CD4-positive, alpha-beta T cell treated with Interleukin-17A for 4 hours (primary cell): ENCODE measurements at places on chromosomes 2 and 18.
A peak's percentile ranks its signal among the peaks of the same experiment; 100 is the strongest.

GRCh38 chr18:48806551-48807261, 144.1 kb downstream of the SMAD7 start:
- DNase-seq: peak; percentile 12

DNA sequence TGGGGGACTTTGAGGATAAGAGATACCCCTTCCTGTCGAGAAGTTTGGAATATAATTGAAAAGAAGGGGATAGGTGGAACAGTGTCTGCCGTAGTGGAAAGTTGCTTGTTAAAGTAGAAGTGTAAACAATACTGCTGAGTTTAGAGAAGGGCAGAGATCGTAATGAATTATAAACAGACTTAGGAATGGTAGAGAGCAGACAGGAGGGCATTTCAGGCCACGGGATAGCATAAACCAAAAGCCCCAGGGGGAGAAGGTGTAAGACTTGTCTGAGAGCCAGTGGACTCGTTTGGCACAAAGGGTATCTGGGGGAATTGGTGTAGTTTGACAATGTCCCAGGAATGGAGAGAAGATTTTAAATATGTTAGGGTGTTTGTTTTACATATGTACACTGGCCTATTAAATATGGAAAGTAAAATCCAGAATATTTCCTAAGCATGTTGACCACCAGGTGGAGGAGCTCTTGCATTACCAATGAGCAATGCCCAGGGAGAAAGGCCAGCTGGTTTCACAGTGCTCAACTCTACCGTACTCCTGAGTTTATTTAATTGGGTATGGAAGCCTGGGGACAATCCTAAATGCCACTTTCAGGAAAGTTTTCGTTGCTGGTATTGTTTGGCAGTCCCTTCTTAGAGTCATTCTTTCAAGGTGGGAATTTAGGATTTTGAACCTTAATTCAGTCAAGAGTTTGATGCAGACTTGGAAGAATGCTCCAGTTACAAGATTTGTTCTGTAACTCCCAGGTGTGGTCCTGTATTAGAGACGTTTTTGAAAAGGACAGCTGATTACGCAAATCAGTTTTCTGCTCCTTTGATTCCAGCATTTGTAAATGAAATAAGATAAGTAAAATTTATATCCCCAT, 7.5 kb downstream of the COPS8 start:
- DNase-seq: no peak

DNA sequence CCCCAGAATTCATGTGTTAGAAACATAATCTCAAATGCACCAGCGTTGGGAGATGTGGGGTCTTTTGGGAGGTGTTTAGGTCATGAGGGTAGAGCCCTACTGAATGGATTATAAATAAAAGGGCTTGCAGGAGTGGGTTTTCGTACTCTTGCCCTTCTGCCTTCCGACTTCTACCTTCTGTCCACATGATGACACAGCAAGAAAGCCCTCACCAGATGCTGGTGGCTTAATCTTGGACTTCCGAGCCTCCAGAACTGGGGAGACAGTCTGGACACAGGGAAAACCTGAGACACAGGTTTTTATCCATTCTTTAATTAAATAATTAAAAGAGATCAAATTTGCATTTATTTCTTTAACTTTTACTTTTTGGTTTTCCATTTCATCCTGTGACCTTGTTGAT, 87.8 kb downstream of the DIS3L2 start:
- DNase-seq: no peak

DNA sequence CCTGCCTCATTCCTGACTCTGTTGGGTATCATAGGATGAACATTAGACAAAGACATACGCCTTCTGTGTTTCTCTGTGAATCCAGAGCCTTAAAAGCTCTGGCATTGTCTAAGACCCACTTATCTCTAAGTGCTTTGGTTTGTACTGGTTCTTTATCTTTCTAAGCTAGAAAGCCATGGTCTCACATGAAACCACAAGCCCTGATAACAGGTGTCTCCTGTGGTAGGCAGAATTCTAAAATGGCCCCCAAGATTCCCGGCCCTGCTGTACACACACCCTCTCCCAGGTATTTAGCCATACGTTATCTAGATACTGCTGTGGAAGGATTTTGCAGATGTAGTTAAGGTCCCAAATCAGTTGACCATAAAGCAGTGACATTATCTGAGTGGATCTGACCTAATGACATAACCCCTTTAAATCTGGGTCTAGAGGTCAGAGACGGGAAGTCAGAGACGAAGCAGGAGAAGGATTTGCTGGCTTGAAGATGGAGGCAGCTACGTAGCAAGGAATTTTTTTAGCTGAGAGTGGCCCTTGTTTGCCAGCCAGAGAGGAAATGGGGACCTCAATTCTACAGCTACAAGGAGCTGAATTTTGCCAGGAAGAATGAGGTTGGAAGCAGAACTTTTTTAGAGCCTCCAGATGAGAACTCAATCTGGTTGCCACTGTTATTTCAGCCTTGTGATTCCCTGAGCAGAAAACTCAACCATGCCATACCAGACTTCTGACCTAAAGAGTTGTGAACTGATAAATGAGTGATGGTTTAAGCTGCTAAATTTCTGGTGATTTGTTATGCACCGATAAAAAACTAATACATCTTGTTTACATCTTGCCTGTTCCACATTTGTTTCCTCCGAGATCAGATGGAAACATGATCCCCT, 186.7 kb downstream of the CAMKMT start:
- DNase-seq: no peak

- no peak for DNase-seq
These were observed 50.7 kb downstream of the IL1R2 start for GRCh38 chr2:102042196-102043081.

DNA sequence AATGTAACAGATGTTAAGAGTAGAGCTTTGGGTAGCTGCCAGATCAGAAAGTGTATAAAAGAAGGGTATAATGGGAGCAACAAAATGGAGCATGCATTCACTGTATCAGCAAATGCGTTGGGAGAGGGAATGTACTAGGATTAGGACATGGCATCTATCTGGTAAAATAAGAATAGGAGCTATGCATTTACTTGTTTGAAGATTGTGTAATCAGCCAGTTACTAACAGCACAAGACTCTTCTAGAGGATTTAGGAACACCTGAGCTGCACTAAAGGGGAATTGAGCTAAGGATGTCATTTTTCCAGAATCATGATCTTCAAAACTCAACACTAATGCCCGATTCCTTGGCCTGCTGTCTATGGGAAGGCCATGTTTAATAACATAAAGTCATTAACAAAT, 394.2 kb upstream of the TNP1 start:
- no peak for DNase-seq

DNA sequence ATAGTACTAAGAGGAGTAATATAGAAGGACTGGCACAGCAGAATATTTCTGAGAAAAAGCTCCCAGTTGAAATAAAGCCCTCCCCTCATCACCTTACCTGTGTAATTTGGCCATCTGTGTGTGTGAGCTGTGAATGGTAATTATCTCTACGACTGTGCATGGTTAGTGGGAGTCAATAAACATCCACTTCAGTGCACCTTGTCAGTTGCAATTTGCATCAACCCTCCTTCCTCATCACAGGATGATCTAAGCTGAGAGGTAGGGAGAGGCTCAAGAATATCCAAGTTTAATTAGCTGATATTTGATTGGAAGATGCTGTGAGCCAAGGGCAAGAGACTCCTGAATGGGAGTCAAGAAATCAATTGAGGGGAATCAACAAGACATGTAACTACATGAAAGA, 694.9 kb upstream of the KLHL29 start:
- DNase-seq: no peak

DNA sequence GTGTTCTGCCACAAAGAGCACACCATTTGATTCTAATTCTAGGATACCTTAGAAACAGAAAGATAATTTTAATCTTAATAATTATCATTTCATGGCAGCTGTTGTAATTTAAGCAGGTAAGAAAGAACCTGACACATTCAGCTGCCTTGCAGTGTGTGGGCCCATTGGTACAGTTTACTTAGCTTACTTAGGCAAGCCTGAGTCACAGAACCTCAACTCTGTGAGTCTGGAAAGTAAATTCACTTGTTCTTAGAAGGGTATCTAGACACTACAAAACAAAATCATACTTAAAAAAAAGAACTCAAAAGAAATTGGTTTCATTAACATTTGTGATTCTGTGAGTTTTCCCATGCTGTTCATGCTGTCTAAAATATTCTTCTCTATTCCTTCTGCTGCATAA, 956.3 kb upstream of the SLC39A10 start:
- no peak for DNase-seq

- no peak for DNase-seq
These were observed at the start of gene CDH2 for GRCh38 chr18:28176948-28177827. CDH2 (minus strand) TSS chr18:28177130; CDS start chr18:28177022, 108 bp downstream.

GRCh38 chr2:27291865-27292264, 9.6 kb downstream of the TRIM54 start:
- DNase-seq: no peak

DNA sequence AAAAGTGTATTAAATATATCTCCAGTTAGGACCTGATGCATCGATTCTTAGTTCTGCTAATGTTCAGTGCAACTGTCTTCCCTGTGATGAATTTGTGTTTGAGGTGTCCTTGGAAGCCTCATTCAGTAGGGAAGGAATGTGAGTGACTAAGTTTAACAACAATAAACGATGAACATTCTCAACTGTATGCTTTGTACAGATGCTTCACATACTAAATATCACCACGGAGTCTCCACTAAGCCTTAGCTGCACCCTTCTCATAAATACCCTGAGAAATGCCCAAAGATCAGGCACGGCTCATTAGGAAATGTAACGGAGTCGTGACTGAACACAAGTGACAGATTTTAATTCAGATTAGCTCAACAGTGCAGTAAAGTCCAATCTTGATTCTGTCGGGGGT, 24.4 kb upstream of the AGFG1 start:
- DNase-seq: no peak

DNA sequence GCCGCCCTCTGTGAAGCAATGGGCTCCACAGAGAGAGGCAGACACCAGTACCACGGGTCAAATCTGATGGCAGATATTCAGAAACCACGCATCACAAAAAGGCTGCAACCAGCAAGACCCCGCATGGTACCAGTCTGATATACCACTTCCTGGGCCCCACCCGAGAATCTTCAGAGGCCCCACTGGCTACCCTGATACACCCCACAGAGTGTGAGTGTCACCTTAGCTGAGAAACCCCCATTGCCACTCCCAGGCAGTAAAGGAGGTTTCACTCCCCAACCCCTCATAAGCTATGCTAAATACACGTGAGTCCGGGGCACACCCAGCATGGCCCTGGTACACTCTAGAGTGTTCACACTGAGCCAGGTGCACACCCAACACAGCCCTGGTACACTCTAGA, 160.0 kb downstream of the EIPR1 start:
- no peak for DNase-seq

GRCh38 chr2:219175928-219176817, 552 bp downstream of the CNPPD1 start:
- DNase-seq: peak; percentile 43

DNA sequence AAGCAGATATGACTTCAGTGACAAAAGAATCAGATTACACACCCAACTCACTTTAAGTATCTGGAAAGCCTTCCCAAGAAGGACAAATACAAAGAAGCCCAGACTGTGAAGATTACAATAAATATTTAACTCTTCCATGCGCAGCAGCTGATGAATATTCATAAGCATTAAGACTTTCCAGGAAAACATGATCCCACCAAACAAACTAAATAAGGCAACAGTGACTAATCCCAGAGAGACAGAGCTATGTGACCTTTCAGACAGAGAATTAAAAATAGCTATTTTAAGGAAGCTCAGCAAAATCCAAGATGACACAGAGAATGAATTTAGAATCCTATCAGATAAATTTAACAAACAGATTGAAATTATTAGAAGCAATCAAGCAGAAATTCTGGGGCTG, 108.2 kb upstream of the UBE2E3 start:
- DNase-seq: no peak

DNA sequence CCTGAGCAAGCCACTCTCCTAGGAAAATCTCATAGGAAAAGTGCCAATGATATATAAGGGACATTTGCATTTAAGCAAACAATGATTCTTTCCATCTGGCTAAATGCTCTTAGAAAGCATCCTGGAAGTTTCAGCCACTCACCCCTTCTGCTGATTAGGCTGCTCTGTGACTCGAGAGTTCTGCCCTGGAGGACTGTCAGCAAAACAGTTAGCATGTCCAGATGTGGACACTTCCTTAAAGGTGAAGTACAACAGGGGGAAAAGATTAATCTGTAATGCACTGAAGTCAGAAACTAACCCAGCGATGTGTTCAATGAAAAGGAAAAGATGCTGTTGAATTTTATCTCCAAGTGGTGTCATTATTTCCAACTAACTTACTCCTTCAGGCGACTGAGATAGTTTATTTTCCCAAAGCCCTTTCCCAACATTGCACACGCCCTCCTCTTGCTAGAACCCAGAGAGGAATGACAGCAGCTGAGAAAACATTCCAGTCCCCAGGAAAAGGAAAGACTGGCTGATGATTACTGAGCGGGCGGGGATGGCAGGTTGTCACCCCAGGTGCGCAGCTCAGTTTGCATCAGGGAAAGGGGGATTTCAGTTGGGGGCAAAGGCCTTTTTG, 214.0 kb downstream of the SS18 start:
- DNase-seq: no peak

DNA sequence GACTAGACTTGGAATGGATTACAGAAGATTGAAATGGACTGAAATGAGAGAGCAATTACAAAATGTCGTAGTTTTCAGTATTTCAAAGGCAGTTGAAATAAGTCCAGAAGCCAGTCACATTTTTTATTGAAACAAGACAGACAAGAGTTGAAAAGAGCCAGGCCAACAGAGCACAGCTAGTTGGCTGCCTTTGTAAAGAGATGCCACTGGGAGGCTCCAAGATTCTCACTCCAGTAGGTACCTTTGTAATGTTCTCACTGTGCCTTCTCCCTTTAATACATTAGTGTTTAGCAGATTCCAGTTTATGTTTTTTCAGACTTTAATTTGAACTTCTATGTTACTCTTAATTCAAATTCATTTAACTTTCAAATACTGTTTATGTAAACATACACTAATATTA, 234.8 kb downstream of the DSEL start:
- DNase-seq: no peak

DNA sequence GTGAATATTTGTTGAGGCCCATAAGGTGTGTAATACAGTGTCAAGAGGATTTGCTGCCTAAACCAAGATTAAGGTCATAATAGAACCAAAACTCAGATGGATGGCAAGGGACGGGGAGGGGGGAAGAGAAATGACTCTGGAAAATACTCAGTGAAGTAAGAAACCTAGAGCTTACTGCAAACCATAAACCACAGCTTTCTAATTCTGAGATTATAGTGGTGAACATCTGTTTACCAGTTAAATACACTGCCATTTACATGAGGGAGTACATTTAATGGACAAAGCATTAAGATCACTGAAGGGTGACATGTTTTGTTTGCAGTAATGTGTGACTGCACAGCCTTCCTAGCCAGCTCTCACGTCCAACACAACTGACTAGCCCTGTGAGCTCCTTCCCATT, 19.8 kb downstream of the EVX2 start:
- no peak for DNase-seq

GRCh38 chr2:8544171-8544785, 137.6 kb upstream of the ID2 start:
- DNase-seq: no peak

DNA sequence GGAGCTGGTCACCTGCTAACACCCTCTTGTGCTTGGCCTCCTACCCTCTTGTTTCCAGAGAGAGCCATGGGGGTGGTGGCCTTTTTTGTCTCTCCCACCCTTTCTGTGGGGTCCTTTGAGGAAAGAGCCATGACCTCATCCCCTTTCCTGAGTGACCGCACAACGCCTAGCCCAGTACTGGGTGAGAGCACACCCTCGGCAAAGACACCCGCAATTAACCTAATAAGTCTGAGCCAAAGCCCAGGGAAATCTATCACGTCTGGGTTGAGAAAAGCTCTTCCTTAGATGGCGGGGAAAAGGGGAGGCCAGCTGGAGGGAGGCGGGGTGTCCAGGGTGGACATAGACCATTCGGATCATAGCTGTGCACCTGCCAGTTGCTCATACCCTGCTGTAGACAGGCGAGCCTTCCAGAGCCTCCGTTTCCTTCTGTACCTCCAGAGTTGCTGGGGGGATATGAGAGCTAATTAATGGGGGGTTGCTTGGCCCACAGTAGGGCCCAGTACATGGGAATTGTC, 93.7 kb upstream of the MCFD2 start:
- no peak for DNase-seq
